BE2C (cell line): ENCODE measurements at places on chromosomes 13 and 19.

DNA sequence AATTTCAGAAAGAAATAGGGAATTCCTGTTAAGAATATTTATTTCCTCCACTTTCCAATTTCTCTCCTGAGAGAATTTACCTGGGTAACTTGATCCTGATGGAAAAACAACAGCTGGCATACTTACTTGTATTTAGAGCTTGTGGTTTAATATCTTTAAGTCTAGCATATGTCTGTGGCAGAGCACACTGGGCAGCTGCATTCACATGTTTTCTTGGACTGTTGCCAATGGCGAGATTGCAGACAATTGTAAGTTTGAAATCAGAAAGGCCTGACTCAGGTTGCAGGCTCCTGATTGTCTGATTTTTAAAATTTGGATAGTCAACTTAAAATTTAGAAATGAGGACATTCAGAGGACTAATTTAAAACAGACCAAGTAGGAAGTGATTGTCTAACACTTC, 66.9 kb downstream of the NHLRC3 start:
- peak; percentile 74 for DNase-seq

- peak; percentile 46 for DNase-seq
Observed at GRCh38 chr19:33722456-33723239, 74.0 kb upstream of the KCTD15 start.

- no peak for DNase-seq
Observed at GRCh38 chr13:51000061-51000460, 90.5 kb downstream of the RNASEH2B start.

DNA sequence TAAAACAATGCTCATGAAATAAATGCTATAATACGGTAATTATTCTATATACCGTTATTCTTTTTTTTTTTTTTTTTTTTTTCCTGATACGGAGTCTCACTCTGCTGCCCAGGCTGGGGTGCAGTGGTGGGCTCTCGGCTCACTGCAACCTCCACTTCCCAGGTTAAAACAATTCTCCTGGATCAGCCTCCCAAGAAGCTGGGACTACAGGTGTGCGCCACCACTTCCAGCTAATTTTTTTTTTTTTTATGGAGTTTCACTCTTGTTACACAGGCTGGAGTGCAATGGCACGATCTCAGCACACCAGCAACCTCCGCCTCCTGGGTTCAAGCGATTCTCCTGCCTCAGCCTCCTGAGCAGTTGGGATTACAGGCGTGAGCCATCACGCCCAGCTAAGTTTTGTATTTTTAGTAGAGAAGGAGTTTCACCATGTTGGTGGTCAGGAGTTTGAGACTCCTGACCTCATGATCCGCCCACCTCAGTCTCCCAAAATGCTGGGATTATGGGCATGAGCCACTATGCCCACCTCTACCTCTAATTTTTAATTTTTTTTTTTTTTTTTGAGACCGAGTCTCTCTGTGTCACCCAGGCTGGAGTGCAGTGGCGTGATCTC, 6.9 kb downstream of the PPP1R15A start:
- no peak for DNase-seq

GRCh38 chr13:106212386-106213010, 323.0 kb downstream of the EFNB2 start:
- DNase-seq, result no peak

GRCh38 chr13:53079691-53080090, 51.1 kb downstream of the OLFM4 start:
- no peak for DNase-seq

DNA sequence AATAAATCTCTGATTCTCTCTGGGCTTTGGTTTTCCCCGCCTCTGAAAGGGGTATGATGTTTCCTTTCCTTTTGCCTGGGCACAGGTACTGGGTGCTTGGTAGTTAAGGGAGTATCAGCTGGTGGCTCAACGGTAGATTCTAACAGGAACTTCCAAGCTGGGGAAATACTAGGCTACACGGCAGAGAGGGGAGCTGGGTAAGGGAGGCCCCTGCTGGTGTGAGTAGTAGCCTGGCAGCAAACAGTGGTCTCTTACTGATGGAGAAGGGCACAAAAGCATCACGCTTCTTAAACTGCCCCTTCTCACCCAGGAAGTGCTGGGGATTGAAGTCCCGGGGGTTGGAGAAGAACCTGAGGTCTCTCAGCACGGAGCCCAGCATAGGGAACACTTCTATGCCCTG, 26.9 kb upstream of the CYP2A7 start:
- DNase-seq, result no peak

DNA sequence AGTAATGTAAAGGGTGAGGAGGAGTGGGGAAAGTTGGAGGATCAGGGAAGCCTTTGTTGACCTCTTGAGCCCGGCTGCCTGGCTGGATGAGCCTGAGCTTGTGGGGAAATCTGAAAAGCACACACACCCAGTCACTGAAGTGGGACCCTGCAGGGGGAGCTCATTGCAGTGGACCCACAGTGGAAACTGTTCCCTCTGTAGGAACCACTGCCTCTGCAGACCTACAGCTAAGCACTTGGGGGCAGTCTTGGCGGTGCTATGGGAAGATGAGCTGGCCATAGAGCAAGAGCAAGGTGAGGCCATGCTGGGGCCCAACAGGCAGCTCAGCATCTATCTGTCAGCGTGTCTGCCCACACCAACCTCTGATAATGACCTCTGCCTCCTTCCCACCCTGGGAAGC, 294.8 kb downstream of the TSHZ3 start:
- peak; percentile 45 for DNase-seq

DNA sequence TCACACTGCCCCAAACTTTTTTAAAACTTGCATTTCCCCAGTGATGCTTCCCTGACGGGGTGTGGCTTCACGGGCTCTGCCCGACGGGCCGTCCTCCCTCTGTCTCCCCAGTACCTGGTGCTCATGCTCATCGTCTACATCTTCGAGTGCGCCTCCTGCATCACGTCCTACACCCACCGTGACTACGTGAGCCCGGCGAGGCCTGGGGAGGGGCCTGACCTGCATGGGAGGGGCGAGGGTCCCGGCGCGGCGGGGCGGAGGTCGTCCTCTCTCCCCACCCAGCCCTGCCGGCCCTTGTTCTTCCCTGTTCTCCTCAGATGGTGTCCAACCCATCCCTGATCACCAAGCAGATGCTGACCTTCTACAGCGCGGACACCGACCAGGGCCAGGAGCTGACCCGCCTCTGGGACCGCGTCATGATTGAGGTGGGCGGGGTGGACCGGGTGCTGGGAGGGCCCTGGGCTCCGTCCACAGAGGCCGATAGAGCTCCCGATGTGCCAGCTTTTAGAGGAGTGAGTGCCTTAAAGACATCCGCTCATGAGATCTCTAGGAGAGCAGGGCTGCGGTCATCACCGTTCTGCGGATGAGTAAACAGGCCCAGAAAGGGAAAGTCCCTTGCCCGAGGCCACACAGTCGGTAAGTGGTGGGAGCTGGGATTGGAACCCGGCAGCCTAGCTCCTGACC, 6.9 kb downstream of the UPK1A start:
- DNase-seq, result peak; percentile 33

- no peak for DNase-seq
Observed at GRCh38 chr13:64300239-64300638, 2884.6 kb upstream of the PCDH20 start.

DNA sequence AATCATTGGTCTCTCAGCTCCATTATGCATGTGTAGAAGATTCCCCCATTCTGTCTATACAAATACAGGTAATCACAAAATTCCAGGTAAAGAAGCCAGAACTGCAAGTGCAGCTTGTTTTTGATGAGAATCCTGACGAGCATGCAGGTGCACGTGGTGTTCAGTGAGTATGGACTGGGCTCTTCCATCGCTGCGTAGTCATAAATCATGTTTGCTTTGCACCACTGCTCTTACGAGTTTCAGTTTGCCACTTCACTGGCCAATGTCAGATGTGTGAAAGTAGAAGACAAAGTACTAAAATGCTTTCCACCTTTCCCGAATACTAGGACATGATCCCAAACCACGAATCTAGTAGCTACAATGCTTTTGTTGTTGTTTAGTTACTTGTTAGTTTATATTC, 390.7 kb downstream of the LIG4 start:
- no peak for DNase-seq

GRCh38 chr13:111322001-111322915, 1.8 kb downstream of the TEX29 start:
- no peak for DNase-seq

DNA sequence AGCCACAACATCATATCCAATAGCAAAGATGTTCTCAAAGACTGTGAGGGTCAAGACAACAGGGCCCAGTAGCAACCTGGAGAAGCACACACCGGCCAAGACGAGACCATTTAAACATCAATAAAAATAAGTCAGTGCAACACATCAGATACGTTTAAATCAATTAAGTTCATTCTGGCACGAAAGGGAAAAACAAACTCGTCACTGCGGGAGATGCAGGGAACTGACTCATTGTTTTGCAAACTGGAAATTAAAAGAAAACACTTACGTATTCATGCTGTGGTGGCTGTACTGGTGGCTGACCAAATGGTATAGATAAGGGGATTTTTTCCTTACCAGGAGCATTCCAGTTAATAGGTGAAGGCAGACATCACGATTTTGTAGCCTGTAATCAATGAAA, 26.3 kb upstream of the SLC15A1 start:
- DNase-seq, result no peak

DNA sequence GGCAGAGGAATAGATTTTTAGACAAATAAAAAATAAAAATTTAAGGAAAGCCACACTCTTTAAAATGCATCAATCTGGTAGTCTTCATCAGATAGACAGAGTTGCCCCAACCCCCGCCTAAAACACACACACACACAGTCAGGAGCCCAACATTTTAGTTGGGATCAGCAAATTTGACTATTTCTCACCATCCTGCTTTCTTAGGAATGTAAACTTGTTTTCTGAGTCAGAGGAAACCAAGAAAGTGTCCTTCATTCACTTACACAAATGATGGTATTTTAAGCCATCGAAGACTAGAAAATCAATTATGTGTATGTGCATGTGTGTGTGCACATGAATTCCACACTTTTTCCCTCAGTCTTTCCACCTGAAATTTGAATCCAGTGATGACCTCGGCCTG, 1657.5 kb downstream of the SLITRK1 start:
- no peak for DNase-seq

DNA sequence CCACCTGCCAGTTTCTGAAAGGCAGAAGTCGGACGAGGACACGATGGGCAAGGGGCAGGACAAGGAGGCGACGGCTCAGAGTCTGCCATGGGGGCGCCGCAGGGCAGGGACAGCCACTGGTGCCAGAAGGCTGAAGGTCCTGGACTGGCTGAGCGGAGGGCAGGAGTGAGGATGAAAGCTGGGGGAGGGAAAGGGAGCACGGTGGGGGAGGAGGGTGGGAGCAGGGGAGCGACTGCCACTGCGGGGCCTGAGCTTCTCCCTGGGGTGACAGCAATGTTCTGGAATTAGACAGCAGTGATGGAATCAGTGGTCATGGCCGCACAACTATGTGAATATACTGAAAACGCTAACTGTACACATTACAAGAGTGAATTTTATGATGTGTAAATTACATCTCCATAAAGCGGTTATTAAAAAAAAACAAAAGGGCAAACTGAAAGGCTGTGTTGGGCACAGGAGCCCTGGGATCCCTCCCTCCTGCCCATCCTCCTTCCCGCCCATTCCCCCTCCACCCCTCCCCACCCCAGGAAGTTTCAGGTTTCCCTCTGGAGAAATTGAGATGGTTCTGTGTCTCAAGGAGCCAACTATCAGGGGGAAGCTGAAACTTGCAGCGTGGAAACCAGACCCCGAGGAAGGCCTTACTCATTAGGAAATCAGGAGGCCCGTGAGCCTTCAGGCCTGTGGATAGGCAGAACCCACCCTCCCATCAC, 15.9 kb downstream of the MLLT1 start:
- DNase-seq, result no peak

GRCh38 chr13:106151056-106151699, 384.3 kb downstream of the EFNB2 start:
- DNase-seq, result no peak

DNA sequence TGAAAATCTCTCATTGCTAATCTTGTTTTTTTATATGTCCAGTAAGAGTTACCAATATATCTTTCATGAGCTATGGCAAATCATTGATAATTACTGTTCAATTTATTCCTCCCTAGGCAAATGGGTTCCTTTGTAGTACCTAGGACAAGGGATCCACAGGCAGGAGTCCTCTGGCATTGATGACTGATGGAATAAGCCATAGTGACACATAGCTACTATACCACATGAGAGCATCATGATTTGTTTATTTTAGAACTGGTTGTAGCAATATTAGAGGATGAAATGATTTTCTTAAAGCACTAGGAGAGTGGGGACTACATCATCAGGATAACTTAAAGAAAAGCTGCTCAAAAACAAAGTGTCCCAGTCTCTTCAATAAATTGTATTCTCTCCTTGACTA, 21.7 kb upstream of the MAB21L1 start:
- no peak for DNase-seq

GRCh38 chr13:22073718-22074117, 402.8 kb downstream of the FGF9 start:
- DNase-seq, result no peak

DNA sequence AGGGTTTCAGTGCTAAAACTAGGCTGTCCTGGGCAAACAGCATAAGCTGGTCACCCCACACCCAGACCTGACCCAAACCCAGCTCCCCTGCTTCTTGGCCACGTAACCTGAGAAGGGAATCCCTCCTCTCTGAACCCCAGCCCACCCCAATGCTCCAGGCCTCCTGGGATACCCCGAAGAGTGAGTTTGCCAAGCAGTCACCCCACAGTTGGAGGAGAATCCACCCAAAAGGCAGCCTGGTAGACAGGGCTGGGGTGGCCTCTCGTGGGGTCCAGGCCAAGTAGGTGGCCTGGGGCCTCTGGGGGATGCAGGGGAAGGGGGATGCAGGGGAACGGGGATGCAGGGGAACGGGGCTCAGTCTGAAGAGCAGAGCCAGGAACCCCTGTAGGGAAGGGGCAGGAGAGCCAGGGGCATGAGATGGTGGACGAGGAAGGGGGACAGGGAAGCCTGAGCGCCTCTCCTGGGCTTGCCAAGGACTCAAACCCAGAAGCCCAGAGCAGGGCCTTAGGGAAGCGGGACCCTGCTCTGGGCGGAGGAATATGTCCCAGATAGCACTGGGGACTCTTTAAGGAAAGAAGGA, 2.8 kb downstream of the PPP1R12C start:
- no peak for DNase-seq

DNA sequence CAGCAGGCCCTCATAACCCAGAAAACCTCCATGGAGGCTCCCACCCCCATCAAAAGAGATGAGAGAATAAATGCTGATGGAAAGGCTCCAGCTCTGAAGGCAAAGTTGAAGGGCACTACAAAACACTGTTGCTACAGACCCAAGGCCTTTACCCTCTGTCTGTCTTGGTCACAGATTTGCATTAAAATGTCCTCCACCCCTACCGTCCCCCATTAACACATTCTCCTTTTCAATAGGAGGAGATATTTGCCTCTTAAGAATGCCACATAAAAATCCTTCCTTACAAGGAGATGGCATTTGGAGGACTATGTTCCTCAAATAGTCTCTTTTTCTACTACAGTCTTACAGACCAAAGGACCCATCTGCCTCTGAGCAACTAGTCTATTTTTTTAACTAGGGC, 361.5 kb downstream of the ENOX1 start:
- DNase-seq, result no peak

DNA sequence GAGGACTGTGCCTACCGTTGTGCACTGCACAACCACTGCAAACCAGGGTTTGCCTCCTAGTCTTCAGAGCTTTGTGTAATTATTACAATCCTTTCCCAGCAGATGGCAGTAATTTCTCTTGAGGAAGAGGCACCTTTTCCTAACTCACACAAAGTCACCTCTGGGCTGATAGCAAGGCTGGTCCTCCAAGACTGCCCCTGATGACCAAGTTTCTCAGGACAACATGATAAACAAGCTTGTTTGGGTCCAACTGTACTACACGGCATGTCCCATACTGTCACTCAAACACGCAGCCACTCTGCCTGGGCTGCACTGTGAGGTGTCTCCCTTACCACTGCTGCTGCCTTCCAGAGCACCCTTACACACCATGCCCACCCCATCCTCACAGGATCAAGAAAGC, 39.3 kb downstream of the RFXAP start:
- DNase-seq, result peak; percentile 37
